ENCODE measurements at places on chromosomes 6 and 20.

GRCh38 chr20:6030453-6031080 is 23.3 kb downstream of the LRRN4 start:
- DNase-seq = no peak

DNA sequence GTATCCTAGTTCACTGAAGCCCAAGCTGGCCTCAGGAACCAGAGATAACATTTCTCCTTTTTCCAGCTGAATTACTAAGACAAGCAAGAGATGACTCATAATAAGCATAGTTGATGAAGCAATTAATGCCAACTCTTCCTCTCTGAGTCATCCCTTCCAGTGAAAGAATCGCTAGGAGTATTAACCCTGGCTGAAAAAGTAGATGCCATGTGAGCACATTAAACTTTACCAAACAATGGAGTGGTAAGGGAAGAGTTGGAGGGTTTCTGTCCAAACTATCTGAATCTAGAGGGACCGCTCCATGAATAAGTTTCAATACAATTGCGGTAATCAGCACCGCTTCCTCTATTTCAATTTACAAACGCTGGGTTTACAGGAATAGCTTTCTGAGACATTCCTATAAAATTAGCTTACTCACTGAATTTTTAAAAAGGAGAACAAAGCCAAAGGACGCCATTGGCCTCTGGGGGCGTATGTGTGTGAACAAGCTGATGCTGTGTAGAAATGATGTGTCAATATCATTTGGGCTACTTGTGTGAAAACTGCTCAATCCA is 48.3 kb downstream of the ATXN1 start:
- no peak for DNase-seq

- no peak for DNase-seq
Observed at GRCh38 chr6:143368426-143368825, 82.1 kb downstream of the ADAT2 start.

DNA sequence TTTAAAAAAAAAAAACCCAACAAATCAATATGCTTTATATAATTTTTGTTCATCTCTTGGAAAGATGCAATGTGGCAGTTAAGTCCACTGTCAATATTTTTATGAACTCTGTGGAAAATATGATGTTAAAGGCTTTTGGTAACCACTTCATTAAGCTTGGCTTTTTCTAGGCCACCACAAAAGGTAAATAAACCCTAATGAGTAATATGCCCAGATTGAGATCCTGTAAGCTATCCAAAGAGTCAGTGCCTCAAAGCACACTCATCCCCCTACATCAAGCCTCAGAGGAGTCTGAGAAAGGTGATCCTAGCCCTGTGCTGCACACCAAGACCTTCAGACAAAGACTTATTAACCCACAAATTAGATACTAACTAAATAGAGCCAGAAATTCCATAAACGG is 121.1 kb downstream of the CDC5L start:
- DNase-seq = no peak

- DNase-seq = no peak
Observed at GRCh38 chr6:89047473-89047872, 33.1 kb upstream of the PNRC1 start.

GRCh38 chr20:36408219-36408618 is 102.1 kb downstream of the DLGAP4 start:
- no peak for DNase-seq

DNA sequence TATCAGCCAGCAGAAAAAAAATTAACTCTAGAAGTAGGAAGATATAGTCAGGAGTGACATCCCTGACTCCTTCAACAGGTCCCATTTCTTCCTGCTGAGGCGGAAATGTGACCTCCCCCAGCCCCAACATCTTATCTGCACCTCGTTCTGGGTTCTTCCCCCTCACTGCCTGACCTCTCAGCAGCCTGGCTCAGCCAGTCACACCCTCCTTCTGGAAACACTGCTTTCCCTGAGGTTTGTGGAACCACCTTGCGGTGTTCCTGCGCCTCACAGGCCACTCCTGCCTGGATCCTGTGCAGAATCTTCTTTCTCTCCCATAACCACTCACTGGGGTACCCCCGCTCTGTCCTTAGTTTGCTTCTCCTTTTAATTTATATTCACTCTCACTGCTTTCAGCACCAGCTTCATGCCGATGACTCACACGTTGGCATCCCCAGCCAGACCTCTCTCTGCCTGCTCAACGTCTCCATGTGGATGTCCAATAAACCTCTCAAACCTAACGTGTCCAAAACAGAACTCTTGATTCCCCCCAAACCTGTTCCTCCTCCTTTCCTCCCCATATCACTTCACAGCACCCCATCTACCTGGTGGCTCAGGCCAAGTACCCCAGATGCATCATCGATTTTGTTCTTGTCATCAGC is 222.8 kb upstream of the PLN start:
- no peak for DNase-seq

GRCh38 chr6:98828941-98829411 is 5.4 kb upstream of the POU3F2 start:
- no peak for DNase-seq

DNA sequence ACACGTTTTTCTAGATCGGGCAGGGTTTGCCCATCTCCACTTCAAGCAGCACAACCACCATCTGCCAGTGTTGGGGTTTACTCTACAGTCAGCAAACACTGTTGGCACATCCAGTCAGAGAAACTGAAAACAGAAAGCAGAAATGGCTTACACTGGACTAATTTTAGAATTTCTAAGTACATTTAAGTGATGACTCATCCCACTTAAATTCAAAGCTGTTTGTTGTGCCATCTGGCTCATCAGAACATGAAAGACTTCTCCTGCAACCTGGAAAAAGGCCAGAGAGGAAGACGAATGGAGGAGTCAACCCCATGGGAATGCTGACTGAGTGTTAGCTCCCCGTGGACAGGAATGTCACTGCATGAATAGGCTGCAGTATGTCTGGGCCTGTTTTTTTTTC is 21.8 kb downstream of the FAM209B start:
- no peak for DNase-seq

DNA sequence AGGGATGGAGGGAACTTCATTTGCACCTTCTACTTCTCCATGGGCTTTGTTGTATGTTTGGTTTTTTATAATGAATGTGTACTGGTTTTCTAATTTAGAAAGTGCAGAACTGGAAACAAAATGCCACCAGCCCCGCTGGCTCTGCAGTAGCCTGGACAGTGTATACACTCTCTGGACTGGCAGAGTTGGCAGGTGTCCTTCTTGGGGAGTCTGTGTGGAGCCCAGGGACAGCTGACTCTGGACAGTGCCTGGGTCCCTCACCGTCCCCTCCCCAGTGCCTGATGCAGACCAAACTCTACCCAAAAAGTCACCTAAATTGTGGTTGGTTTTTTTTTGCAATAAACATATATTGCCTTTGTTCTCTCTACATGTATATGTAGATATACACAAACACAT is 91.0 kb downstream of the SLC2A10 start:
- DNase-seq = no peak

GRCh38 chr6:169253337-169254238 is at the start of gene THBS2:
THBS2 (minus strand) TSS chr6:169253846; CDS start chr6:169250784, 3,062 bp downstream.
- no peak for DNase-seq

DNA sequence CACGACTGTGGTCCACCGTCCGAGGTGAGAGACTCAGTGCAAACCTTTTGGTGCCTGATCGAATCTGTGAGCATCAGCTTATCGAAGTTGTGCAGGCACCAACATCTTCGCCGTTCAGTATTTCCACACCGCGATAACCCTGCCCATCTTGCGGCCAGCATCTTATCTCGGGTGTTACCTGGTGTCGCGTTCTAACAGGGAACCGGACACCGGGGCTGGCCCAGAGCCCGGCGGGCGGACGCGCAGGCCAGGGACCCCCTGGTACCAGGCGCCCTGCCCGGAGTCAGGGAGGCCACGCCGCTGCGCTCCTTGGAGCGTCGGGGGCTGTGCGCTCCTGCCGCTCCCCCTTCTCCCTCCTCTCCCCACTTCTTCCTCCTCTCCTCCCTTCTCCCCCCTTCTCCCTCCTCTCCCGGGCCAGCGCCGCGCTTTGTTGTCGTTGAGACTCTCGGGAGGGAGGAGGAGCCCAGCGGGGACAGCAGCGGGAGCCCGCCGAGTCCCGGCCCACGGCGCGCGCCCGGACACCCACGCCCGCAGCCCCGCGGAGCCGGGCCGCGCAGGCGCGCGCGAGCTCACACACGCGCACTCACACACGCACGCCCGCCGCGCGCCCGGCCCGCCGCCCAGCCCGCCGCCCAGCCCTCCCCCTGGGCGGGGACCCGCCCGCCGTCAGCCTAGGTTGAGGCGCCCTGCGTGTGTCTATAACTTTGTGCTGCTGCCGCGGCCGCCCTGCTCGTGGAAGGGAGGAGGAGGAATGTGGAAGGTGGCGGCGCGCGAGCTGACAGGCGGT is 1.4 kb upstream of the FOXO3 start:
- peak; percentile 82 for DNase-seq

DNA sequence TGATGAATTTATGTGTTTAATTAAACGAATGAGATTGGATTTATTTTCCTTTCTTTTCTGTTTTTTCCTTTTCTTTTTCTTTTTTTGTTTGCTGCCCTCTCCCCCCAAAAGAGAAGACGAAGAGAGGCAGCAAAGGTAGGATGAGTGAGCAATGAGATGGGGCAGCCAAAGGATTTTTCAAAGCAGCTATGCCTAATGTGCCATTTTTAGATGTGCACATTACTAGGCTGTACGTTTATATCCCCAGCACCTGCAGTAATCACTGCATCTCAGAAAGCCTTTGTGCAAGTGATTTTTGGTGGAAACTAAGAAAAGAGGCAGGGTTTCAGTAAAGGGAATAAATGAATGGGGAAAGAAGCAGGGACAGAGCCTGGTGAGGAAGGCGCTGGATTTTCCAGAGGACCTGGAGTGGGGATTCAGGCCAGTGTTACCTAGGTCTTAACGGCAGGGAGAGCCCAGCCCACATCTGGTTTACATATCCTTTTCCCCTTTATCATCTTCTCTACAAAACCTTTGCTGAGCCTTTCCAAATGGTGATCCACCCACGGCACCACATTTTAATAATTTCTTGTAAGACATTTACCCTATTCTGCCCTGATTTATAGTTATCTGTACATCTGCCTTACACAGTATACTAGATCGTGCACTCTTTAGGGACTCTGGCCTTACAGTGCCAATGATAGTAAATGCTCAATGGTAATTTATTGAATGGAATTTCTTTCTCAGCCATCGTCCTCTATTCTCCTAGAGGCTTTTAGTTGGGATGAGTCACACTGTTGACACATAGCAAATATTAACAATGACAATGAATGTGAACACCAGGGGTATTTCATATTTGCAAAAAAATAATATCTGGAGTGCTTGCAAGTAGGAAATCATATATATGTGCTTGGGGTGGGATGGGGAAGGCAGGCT is 38.3 kb upstream of the ATXN1 start:
- DNase-seq = no peak

DNA sequence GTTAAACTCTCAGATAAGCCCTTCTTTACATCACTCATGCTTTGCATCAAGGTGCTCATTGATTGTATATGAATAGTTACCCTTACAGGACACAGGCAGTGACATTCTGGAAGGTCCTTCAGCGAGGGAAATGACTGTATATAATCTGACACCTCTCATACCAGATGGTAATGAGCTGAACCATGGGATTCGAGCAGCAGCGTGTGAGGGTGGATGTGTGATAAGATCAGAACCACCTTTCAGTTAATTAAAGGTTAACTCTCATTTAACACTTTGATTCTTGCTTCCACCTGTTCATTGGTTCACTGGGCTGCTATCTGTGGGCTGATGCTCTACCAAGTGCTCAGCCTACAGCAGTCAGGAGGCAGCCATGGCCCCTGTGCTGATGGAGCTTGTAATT is 24.2 kb downstream of the NEDD9 start:
- no peak for DNase-seq

DNA sequence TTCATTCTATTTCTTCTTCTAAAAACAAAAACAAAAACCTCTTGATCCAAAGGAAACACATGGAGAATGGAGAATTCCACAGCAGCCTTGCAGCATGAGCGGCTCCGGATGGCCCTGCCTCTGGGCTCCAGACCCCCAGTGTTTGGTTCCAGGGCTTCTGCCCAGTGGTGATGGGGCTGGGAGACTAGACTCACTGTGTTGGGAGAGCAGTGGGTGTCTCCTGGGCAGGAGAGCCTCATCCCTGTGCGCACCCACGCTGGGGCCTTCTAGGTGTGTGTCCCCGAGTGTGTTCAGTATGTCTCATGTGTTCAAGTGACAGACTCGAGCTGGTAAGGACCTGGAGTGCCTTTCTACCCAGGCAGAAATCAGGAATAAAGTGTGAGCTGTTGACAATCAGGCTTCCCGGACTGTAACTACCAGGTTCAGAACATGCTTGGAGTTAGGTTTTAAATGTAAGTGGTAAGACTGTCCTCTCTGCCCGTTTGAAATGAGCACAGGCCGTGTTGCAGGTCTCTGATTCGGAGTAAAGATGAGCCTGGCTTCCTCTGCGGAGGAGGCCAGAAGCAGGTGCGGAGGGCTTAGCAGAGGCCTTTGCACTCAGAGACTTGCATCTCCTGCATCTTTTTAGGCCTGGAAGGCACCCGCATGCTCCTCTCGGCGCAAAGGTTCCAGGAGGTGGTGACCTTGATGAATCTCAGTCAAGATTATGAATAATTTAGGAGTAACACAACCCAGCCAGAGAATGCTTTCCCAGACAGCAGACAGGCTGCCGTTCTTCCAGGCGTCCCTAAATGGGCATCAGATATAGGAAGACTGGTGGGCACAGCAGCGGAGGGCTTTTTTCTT is 253.6 kb downstream of the CDH26 start:
- no peak for DNase-seq

DNA sequence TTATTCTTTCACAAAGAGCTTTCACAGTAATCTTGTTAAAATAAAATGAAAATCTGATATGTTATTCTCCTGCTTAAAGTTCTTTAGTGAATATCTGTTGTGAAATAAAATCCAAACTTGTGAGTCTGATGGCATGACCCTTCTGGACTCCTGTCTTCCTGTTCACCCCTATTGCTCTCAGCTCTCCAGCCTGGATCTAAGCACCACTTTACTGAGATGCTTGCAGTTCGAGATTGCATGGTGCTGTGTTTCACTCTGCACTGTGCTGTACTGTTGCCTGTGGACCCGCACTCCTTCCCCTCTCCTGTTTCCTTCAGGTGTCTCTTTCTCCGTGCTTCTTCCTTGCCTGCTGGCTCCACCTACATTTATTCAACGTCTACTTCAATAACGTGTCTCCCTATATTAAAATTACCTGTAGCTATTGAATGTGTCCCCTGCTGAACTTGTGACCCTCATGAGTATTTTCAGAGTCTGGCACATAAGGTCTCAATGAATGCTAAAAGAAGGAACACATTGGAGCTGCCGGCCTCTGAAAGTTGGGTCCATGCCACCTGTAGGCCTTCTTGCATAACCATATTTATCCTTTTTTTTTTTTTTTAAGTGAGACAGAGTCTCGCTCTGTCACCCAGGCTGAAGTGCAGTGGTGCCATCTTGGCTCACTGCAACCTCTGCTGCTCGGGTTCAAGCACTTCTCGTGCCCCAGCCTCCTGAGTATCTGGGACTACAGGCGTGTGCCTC is 100.1 kb downstream of the ARID1B start:
- DNase-seq = no peak

GRCh38 chr6:118324116-118324515 is 224.0 kb upstream of the PLN start:
- no peak for DNase-seq

GRCh38 chr20:53865901-53866793 is 204.2 kb downstream of the BCAS1 start:
- DNase-seq = no peak

- DNase-seq = no peak
Observed at GRCh38 chr6:74826263-74826662, 379.6 kb downstream of the COL12A1 start.
